CD4-positive, alpha-beta T cell (primary cell): ENCODE measurements at places on chromosomes 2 and 18.

GRCh38 chr2:240217431-240218301 lies 77.2 kb upstream of the OTOS start:
- DNase-seq = no peak

DNA sequence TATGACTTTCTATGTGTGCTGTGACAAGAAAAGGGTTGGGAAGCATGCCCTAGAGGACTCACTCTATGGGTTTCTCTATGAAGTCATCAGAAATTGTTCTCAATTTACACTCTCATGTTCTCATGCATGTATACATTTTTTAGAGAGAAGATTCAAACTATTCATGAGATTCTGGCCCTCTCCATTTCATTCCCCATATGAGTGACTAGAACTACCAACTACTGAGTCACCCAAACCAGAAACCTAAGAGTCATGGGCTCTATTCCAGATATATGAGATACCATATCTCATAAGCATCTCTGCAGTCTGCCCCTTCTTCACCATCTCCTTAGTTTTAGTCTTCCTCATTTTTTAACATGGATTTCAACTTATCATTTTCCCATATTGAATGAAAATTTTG lies 87.7 kb downstream of the EXOC6B start:
- no peak for DNase-seq

GRCh38 chr2:99900556-99900955 lies 241.8 kb downstream of the AFF3 start:
- no peak for DNase-seq

DNA sequence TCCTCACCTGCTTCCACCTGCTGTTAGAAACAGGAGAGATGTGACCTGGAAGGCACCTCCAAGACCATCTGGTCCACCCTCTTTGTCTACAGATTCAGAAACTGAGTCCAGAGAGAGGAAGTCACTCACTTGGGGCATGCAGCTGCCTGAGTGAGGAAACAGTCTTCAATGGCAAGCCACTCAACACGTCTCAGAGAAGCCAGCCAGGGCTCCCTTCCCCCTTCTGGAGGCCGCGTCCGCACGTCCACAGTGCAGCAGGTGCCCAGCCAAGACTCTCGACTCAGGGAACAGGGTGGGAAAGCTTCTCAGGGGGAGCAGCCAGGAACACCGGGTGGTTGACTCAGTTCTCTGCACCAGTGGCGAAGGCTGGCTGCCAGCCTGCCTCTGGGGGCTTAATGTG lies 201.7 kb downstream of the BCL11A start:
- no peak for DNase-seq

DNA sequence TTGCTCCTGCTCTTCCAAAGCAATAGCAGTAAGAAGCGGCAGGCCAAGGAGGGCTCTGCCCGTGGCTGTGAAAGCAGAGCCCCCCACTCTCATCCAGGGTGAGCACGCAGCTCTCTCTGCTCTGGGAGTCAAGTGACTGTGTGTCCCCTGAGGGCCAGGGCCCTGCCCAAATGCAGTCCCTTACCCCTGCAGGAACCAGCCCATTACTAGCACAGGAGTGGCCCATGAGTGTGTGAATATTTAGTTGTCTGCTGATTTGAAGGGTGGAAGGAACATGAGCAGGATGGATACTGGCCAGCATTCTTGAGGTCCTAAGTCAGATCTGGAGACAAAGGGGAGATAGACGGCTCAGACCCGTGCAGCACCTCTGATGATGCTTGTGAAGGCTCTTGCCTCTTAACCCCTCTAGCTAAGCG lies 69.7 kb upstream of the FOSL2 start:
- no peak for DNase-seq

- no peak for DNase-seq
These were observed 39.5 kb upstream of the CERS6 start for GRCh38 chr2:168416555-168416954.

- peak; percentile 70 for DNase-seq
These were observed 37.0 kb downstream of the NIFK start for GRCh38 chr2:121699421-121700333.

DNA sequence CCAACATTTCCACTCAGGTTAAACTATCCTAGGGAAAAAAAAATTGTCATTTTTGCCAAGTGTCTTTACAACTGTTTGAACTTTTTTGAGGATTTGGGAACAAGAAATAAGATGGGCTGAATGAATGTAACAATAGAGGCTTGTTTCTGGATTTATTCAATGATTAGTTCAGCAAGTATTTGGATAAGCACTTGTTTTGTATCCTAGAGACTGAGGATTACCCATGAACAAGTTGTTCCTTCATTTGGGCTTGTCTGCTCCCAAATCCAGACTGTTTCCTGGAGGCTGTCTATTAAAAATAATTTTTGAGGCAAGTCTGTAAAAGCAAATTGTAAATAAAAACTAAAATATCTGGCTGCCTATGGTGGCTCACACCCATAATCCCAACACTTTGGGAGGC lies 62.0 kb upstream of the CSRNP3 start:
- DNase-seq = no peak

DNA sequence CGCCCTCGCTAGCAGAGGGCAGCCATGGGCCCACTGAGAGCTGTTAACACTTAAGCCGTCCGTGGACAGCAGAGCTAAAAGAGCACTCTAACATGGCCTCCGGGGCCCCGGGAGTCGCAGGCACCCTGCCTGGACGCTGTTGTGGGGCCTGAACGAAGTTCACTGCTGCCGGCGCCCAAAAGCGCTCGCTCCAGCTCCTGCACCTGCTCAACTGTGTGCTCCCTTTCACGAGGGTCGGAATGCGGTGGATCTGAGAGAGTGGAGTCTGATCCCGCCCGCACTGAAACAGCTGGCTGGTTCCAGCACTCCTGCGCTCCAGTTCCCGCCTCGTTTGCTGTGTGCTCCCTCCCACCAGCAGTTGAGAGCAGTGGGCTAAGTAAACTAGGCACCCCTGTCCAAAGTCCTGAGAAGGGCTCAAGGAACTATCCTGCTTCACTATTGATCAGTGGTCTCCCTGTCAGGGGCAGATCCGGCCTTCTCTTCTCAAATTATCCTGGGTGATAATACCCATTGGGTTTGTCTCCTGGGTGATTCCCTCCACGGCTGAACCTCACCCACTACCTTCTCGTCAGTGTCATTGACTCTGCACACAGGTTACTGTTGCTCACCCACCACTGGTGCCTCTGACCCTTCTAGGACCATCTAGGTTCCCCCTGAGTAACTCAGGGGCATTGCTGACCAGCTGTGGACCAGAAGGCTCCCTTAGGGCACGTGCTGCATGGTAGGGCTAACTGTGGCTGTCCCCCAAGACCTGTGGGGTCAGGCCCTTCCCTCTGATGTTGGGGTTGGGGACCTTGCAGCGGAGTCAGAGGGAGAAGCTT lies 23.5 kb downstream of the B3GNT7 start:
- DNase-seq = no peak

- peak; percentile 10 for DNase-seq
These were observed 333.3 kb upstream of the ACVR2A start for GRCh38 chr2:147511491-147511948.

- DNase-seq = no peak
These were observed 47.8 kb downstream of the NHEJ1 start for GRCh38 chr2:219112651-219113338.

- DNase-seq = no peak
These were observed 115.7 kb upstream of the LRATD1 start for GRCh38 chr2:14516844-14517243.

DNA sequence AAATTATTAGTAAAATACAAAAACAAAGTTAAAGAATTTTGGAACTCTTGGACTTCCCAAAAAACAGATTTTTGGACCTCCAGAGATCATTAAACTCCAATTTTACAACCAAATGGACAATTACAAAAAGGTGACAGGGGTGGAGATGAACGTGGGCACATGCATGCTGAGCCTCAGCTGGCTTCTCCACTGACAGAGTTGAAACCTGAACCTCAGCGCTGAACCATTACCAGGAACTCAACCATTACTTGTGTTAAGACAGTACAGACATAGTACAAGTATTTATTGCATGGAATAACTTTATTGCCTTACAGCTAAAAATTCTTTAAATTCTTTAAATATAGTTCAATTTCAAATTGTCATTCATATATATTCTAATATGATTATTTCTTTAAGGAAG lies 33.0 kb upstream of the KIDINS220 start:
- no peak for DNase-seq

- DNase-seq = no peak
These were observed 77.3 kb upstream of the CTLA4 start for GRCh38 chr2:203790134-203790852.

GRCh38 chr2:46298522-46299353 lies 1.5 kb downstream of the EPAS1 start:
- no peak for DNase-seq

GRCh38 chr2:218822622-218823021 lies 9.0 kb downstream of the PRKAG3 start:
- no peak for DNase-seq

DNA sequence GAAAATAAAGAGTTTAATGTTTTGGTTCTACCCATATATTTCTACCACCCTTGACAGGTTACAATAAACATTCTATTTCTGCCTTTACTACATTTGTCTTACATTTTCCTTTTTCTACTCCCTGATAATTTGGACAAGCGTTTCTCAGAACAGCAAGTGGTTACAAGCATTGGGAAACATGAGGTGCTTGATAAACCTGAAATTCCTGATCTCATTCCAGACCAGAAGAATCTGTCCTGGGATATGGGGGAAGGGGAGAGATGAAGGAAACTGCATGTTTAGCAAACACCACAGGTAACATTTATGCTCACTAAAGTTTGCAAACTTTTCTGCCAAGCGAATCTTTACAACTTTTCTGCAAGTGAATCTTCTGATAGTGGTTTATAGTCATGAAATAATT lies 28.3 kb upstream of the DSC1 start:
- DNase-seq = no peak
